ENCODE measurements at places on chromosomes 4 and X.

- DNase-seq: no peak
These were observed 74.3 kb upstream of the PPP2R3B start for GRCh38 chrX:460823-461640.

DNA sequence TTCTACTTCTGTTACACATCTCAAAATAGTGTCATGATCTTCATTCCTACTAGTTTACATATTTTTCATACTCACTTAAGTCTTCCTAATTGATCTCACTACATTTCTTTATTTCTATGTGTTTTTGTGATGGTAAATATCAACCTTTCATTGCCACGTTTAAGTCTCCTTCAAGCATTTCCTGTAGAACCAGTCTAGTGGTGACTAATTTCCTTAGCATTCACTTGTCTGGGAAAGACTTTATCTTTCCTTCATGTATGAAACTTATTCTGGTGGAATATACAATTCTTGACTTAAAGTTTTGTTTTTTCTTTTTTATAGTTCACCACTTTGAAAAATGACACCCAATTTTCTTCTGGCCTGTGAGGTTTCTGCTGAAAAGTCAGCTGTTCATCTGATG, 181.4 kb upstream of the NEIL3 start:
- DNase-seq: no peak

GRCh38 chr4:139988863-139989765, 164.9 kb downstream of the MAML3 start:
- peak; percentile 34 for DNase-seq

- no peak for DNase-seq
These were observed 269.1 kb downstream of the DHRSX start for GRCh38 chrX:2231570-2232192.

DNA sequence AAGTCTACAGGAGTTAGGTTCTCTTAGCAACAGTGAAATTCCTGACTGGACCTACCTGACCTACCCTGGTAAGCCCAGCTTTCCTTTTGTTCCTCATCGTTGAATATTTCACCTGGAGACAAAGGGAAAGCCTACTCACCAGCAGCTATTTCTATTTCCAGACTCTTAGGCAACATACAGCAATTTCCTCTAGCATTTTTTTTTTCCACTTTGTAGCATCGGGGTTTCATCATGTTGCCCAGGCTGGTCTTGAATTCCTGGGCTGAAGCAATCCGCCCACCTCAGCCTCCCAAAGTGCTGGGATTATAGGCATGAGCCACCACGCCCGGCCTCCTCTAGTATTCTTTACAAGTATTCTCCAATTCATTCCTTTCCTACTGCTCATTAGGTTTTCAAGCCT, 6.8 kb upstream of the S100G start:
- DNase-seq: no peak

- DNase-seq: peak; percentile 66
These were observed 863 bp upstream of the FAM193A start for GRCh38 chr4:2535376-2536192.

DNA sequence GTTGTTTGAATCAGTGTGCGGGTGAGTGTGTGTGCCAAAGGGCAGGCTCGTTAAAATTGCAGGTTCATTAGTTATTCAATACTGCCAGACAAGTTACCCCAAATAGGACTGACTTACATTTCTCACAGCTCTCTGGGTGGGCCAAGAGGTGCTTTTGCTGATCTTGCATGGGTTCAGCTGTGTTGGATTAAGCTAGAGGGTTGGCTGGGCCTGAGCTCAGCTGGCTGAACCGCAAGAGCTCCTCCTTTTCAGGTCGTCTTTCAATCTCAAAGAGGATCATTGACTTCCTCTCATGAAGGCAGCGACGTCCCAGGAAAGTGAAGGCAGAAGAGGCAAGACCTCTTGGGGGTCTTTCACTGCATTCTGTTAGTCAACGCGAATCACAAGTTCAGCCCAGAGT, 343.3 kb upstream of the FRG1 start:
- DNase-seq: no peak
